ENCODE measurements at places on chromosomes 13 and 19.

GRCh38 chr19:50968716-50969412 lies 527 bp downstream of the KLK6 start:
- H3K4me3 ChIP-seq: no peak overlapping the region
- H3K36me3 ChIP-seq: no peaks in the 10 kb centered on the region
- no peak overlapping the region for H3K27ac ChIP-seq

DNA sequence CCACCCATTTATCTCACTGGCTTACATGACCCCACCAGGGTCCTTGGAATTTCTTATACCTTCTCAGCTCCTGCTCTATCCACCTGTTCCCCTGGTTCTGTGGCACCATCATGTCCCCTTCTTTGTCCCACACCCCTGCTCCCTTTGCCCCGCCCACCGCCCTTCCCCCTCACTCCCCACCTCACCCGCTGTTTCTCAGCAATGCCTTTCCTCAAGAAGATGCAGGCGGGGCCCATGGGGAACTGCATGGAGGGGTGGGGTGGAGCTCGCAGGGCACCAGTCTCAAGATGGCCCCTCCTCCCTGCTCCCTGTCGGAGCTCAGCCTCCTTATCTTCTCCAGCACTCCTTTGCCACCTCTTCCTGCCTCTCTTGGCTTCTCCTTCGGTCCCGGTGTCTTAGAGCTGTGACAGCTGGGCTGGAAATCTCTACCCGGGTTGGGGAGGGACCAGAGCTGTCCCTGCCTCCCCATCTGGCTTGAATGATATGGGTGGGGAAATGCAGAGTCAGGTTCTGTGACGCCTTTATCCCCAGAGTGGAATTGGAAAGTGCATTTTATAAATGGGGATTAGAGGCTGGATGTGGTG lies at the start of gene CABP5:
Gene CABP5, minus strand, starts transcription at position 405 of the 584 bp plus-strand sequence. Its CDS starts 157 bp downstream, at position 248.
- peaks cover 3% of the 10 kb centered on the region for H3K27me3 ChIP-seq
- H3K4me1 ChIP-seq: no peaks in the 10 kb centered on the region
- peak within 1 kb of the TSS; percentile 12 for H3K27ac ChIP-seq
- no peak within 1 kb of the TSS for H3K4me3 ChIP-seq
- H3K36me3 ChIP-seq: no peaks in the 10 kb centered on the region
- no peak for DNase-seq

DNA sequence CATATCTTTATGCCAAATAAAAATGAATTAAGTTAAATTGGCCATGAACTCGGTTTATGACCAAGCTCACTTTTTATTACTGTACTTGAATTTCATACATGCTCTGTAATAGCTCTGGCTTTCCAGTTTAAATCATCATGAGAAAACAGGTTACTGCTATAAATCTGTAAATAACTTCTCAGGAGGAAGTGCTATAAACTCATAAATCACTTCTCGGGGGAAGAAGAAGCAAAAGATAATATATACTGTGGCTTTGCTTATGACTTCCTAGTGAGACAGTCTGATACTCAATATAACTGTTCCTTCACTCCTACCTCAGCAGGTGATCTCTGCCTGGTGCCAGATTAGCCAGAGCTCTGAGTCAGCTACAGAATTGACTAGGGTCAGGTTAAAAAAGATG lies 12.5 kb downstream of the SUPT20H start:
- H3K4me1 ChIP-seq: peaks cover 9% of the 10 kb centered on the region
- no peak overlapping the region for H3K4me3 ChIP-seq
- peaks cover 32% of the 10 kb centered on the region for H3K36me3 ChIP-seq
- no peak overlapping the region for H3K27ac ChIP-seq
- no peaks in the 10 kb centered on the region for H3K27me3 ChIP-seq

DNA sequence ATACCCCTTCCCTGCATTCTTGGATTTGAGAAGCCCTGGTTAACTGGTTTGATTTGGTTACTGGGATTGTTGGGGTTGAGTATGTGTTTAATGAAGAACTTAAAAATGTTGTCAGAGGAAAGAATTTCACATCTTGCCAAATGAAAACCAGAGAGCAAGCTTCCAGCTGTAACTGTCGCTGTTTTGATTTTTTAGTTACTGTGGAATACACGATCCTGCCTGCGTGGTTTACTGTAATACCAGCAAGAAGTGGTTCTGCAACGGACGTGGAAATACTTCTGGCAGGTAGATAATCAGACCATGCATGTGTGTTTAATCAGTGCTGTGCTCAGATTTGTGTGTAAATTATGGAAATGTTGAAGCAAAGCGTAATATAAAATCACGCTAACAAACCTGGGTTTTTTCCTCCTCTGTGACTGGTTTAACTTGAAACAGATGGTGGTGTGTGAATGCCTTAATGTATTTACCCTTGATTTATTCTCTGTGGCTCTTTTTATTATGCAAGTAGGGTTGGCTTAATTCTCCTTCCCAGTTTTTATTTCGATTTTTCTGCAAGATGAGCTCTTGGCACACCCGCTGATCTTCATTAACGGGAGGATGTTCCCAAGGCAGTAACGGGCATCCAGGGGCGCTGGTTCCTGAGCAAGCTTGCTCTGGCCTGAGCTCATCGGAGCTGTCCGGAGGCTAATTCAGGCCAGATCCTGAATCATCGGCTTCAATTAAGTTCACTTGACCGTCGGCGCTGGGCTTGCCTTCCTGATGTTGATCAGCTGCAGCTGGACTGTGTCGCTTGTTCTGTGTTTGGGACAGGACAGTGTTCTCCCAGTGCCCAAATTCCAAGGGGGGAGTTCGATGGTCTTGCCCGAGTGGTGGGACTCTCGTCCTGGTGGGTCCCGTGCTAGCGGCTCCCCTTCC lies 16.0 kb downstream of the UPF1 start:
- H3K27me3 ChIP-seq: no peaks in the 10 kb centered on the region
- H3K4me3 ChIP-seq: no peak overlapping the region
- H3K4me1 ChIP-seq: peaks cover 49% of the 10 kb centered on the region
- no peak for DNase-seq
- no peak overlapping the region for H3K27ac ChIP-seq
- peaks cover 38% of the 10 kb centered on the region for H3K36me3 ChIP-seq

DNA sequence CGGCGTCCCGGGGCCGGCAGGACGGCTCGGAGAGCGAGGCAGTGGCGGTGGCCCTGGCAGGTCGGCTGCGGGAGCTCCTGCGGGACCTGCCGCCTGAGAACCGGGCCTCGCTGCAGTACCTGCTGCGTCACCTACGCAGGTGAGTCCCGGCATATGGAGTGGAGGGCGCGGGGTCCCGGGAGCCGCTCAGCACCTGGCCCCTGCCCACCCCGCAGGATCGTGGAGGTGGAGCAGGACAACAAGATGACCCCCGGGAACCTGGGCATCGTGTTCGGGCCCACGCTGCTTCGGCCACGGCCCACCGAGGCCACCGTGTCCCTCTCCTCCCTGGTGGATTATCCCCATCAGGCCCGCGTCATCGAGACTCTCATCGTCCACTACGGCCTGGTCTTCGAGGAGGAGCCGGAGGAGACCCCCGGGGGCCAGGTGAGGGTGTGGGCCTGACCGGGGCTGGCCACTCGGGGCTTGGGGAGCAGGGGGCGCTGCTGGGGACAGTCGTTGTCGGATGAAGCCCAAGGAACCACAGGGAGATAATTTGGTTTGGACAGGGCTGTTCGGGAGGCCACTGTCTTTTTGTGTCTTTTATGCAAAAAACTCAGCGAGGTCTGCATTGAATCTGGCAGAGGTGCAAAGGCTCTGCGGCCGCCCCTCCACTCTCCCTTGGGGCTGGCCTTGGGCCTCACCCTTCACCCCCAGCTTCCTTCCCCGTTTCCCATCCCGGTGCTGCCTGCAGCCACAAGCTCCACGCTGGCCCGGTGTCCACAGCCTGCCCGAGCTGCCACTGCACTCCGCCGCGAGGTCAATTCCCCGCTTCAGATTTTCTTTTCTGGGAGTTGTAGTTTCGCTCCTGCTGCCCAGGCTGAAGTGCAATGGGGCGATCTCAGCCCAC lies 12.0 kb downstream of the POLR2E start:
- H3K4me3 ChIP-seq: no peak overlapping the region
- DNase-seq: no peak
- peak overlapping the region; percentile 89 for H3K27ac ChIP-seq

- no peaks in the 10 kb centered on the region for H3K4me1 ChIP-seq
- DNase-seq: no peak
- H3K27me3 ChIP-seq: no peaks in the 10 kb centered on the region
- no peaks in the 10 kb centered on the region for H3K36me3 ChIP-seq
- no peak overlapping the region for H3K4me3 ChIP-seq
Measured at GRCh38 chr13:103229674-103230073, 163.5 kb upstream of the SLC10A2 start.
